Effector CD4-positive, alpha-beta T cell (primary cell): ENCODE measurements at places on chromosomes 1 and 21.
A peak's percentile ranks its signal among the peaks of the same experiment; 100 is the strongest.

- DNase-seq = no peak
Observed at GRCh38 chr1:85327759-85328158, 51.3 kb upstream of the BCL10 start.

DNA sequence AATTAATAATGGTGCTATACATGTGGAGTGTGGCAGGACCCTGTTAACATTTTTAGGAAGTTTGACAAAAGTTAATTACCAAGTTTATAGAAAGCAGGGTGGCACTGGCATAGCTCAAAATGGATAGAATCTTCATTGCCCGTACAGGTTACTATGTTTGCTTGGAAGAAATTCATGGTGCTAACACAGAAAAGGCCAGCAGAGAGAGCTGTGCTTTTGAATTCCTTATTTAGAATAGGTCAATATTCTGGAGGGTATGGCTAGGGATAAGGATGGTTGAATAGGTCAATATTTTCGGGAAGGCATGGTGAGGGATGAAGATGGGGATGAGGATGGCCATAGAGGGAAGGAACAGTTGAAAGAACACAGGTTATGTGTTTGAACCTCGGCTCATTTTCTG is 345.1 kb downstream of the LMO4 start:
- DNase-seq = no peak

- no peak for DNase-seq
Observed at GRCh38 chr21:43016728-43017127, 42.4 kb downstream of the PKNOX1 start.

DNA sequence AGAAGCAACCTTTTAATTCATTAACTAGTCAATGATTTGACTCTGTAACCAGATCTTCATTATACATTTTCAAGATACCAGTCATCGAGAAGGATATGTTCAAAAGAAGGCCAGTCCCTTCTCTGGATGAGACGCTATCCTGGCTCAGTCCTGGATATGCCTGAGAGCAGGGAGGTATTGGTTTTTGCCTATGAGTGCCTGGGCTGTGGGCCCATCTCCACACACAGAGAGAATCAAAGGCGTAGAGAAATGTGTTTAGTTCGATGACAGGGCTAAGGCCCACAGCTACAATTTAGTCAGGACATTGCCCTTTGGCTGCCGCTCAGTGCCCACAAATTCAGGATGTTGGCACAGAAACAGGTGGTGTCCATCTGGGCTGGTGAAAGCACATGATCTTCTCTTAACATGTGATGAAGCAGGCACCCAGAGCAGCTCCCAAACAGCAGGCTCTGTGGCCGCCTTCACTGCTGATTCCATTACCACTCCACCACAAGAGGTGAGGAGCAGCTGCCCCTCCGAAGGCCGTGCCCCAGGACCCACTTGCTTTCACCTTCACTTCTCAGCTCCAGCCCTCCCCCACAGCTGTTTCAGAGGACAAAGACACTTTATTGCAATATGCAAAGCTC is 24.7 kb downstream of the ACKR1 start:
- no peak for DNase-seq

DNA sequence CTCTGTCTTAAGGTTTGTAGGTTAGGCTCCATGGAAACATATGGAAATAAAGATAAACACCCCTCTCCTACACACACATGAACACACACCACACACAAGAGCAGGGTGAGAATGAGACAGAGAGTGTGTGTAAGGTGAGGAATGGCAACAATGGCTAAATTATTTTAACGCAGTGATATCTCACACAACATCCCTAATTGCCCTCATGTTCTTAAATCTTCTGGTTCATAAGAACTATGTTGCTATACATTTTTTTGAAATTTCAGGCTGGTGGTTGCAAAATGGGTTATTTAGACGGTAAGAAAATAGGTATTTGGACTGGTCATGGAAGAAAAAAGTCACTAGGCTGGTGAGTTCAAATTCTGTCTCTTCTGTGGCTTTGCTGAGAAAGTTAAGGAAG is 316.7 kb upstream of the ESRRG start:
- no peak for DNase-seq

DNA sequence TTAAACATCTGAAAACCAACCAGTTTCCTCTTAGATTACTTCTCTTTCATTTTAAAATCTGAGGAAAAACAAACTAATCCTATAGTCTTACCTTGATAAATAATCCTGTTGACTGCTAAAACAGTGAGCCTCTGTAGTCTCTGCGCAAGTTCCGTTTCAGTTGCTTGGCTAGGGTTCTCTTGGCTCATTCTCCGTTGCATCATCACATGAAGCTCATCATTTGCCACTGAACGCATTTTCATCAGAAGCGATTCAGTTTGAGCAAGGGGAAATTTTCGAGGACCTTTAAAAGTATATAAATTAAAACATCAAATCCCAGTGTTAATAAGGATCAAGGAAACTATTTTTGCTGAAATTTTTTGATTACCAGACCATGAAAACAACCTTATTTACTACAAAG is 96.7 kb upstream of the GNG4 start:
- no peak for DNase-seq

GRCh38 chr1:63326473-63327380 is 4.4 kb downstream of the FOXD3 start:
- no peak for DNase-seq

GRCh38 chr1:110300412-110301085 is 38.6 kb upstream of the RBM15 start:
- DNase-seq = no peak

GRCh38 chr1:222461941-222462340 is 86.0 kb downstream of the HHIPL2 start:
- no peak for DNase-seq

- peak; percentile 16 for DNase-seq
Observed at GRCh38 chr1:31181515-31182343, 58.0 kb downstream of the NKAIN1 start.

GRCh38 chr1:5651964-5652821 is 340.0 kb downstream of the NPHP4 start:
- DNase-seq = no peak

GRCh38 chr1:246760422-246761347 is 36.5 kb downstream of the SCCPDH start:
- no peak for DNase-seq

DNA sequence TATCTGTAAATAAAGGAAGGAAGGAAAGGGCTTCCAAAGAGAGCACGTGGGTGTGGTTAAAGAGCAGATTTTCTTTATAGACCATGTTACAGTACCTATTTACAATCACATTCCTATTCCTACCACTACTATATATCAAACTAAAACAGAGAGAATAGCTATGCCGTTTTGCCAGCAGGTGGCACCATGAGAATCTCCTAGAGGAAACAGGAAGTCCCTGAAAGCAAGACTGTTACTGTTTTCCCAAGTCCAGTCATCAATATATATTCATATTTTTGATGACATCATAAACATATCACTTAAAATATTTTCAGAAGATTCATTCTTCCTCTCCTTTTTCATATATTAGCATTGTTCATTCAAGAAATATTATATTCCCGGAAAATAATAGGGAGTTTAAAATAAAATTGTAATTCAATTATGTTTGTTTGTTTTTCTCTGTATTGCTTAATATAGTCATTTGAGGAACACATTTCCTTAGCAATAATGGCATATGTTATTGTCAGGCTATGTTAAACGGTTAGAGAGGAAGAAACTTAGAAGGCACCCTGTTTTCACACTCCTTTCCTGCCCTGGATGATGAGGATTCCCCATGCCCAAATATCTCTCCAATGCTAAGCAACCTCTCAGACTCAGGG is 6.6 kb downstream of the CCDC190 start:
- peak; percentile 28 for DNase-seq

GRCh38 chr1:46718340-46718726 is 581 bp downstream of the EFCAB14 start:
- DNase-seq = no peak

GRCh38 chr1:161128591-161129420 is 3.7 kb downstream of the DEDD start:
- DNase-seq = no peak

- DNase-seq = no peak
Observed at GRCh38 chr1:226937940-226938725, 2.0 kb upstream of the COQ8A start.

DNA sequence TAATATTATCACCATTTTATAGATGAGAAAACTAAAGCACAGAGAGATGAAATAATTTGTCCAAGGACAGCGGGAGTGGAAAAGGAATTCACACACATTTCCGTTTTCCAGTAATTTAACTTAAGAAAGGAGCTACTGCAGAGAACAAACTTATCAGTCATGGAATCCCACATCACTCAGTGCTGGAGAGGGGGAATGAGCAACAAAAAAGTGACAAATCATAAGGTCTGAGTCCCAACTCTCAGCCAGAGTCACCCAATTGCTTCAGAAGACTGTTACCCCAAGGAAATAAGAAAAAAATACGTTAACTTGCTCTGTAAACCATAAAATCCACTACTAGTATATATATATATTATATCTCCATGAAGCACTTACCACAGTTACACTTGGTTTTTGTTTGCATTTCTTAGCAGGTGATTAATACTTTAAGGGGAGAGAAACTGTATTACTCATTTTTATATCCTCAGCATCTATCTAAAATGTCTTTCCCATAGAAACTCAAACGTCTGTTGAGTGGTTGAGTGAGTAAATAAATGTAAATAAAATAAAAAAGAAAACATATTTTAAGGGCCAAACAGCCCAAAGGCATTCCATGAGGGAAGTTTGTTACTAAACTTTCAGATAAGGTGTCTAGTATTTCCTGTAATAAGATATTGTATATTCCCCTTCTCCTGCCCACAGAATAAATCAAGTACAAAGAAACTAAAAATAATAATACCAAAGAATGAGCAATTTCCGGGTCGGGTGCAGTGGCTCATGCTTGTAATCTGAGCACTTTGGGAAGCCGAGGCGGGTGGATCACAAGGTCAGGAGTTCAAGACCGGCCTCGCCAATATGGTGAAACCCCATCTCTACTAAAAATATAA is 76.8 kb downstream of the SLC45A1 start:
- peak; percentile 11 for DNase-seq

GRCh38 chr1:43653893-43654292 is 3.9 kb downstream of the KDM4A start:
- no peak for DNase-seq

- no peak for DNase-seq
Observed at GRCh38 chr1:8903410-8903809, 24.9 kb upstream of the ENO1 start.

- DNase-seq = no peak
Observed at GRCh38 chr1:3465935-3466321, 11.5 kb downstream of the ARHGEF16 start.

GRCh38 chr1:165695031-165695430 is 3.3 kb downstream of the ALDH9A1 start:
- no peak for DNase-seq

DNA sequence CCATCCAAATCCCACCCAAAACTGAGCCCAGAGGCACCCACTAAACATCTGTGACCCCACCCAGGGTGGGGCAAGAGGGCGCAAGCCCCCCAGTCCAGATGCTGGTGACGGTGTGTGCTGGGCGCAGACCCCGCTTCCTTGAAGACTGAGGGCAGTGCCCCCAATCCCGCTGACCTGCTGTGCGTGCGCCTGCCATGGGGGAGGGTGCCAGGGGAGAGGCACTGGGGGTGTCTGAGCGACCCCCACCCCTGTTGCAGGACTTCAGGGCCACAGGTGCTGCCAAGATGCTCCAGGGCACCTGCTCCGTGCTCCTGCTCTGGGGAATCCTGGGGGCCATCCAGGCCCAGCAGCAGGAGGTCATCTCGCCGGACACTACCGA is 13.3 kb downstream of the COL6A2 start:
- no peak for DNase-seq

DNA sequence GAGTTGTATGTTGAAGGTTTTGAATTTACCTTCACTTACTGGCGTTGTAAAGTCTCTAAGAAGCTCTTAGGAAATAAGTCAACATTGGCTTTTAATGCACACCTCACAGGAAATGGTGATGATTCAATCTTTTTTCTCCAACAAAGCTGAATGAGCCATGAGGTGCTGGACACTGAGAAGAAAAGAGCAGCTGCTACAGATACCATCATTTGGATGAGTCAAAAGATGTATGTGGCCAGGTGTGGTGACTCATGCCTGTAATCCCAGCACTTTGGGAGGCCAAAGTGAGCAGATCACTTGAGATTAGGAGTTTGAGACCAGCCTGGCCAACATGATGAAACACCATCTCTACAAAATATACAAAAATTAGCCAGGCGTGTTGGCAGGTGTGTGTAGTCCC is 3.3 kb upstream of the IL23R start:
- no peak for DNase-seq
